ENCODE measurements at places on chromosomes 16 and 17. TPM values are rescaled to one million over a fixed set of nuclear protein-coding genes. Genes with fewer than 3 reads are reported as not detected.

- no peaks in the 10 kb centered on the region for H3K36me3 ChIP-seq
- H3K27me3 ChIP-seq = no peaks in the 10 kb centered on the region
- peak; percentile 15 for DNase-seq
Measured at GRCh38 chr16:82782715-82783251, 156.0 kb downstream of the CDH13 start.

- H3K27ac ChIP-seq = no peak overlapping the region
- DNase-seq = no peak
- no peaks in the 10 kb centered on the region for H3K36me3 ChIP-seq
- H3K4me1 ChIP-seq = peaks cover 9% of the 10 kb centered on the region
Measured at GRCh38 chr17:48719642-48720265, 2.6 kb downstream of the PRAC1 start.

GRCh38 chr17:16866436-16866835 is 105.5 kb downstream of the TNFRSF13B start:
- no peaks in the 10 kb centered on the region for H3K36me3 ChIP-seq
- H3K4me3 ChIP-seq = no peak overlapping the region
- no peak for DNase-seq

DNA sequence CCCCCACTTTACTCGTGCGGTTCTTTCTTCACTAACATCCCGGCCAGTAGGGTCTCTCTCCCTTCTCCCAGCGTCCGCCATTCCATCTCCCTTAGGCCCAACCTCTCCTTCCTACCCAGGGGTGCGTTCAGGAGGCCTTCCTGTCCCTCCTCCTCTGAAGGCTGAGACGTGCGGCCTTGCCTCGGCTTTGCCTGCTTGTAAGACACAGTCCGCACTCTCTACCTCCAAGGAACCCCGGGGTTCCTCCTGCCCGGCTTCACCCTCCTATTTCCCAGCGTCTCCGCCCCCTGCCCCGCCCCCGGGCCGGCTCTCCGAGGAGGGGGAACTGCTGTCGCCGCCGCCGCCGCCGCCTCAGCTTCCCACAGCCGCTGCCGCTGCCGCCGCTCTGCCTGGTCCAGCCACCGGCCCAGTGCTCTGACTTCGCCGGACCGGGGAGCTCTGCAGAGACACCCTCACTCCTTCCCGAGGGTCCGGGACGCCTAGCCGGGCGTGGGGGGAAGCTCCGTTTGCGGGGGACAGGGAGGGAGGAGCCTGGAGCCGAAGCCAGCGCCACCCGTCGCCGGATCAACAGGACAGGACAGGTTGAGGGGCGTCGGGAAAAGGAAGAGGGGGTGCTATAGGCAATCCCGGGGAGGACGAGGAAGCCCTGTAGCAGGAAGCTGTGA is 1.2 kb upstream of the FGF11 start:
- DNase-seq = peak; percentile 75
- H3K27me3 ChIP-seq = peaks cover 22% of the 10 kb centered on the region
- peaks cover 55% of the 10 kb centered on the region for H3K4me1 ChIP-seq
- H3K27ac ChIP-seq = no peak overlapping the region
- H3K36me3 ChIP-seq = no peaks in the 10 kb centered on the region

DNA sequence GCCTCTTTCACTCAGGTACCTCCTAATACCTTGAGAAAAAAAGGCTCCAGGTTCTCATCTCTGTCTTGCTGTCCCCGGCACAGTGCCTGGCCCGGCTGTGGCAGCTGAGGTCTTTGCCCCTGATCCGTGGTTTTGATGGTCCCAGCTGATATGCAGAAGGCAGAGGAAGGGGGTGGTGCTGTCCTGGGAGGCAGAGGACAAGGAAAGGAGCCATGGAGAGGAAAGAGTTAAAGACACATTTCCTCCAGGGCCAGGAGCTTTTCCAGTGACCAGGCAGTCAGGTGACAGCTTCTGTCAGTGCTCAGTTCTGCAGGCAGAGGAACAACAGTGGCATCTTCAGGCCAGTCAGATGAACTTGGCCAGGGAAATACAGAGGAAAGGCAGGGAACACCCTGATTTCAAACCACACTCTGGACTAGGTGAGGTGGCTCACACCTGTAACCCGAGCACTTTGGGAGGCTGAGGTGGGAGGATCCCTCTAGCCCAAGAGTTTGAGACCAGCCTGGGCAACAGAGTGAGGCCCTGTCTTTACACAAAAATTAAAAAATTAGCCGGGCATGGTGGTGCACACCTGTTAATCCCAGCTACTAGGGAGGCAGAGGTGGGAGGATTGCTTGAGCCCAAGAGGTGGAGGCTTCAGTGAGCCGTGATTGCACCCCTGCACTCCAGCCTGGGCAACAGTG is 3.3 kb upstream of the COG1 start:
- no peak overlapping the region for H3K27ac ChIP-seq
- no peak overlapping the region for H3K4me3 ChIP-seq
- no peaks in the 10 kb centered on the region for H3K4me1 ChIP-seq
- no peaks in the 10 kb centered on the region for H3K27me3 ChIP-seq
- H3K36me3 ChIP-seq = no peaks in the 10 kb centered on the region

DNA sequence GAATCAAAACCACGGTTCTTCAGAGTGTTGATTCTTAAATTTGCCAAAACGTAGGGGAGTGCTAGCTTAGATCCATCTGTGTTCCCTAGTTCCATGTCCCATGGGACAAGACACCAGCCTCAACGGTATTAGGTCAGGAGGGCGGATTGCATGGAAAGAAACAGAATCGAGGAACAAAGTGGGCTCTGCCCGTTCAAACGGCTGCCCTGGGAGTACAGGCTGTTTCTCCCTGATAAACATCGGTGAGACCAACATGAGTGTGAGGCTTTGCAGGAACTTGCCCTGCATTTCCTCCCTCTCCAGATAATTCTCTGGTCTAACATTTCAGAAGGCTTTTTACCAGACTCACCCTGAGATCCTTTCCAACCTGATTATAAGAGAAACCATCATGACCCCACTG is 82.2 kb downstream of the MRM3 start:
- H3K36me3 ChIP-seq = no peaks in the 10 kb centered on the region
- no peak for DNase-seq
- H3K4me3 ChIP-seq = no peak overlapping the region
- H3K4me1 ChIP-seq = peaks cover 8% of the 10 kb centered on the region
- H3K27ac ChIP-seq = no peak overlapping the region

CORO6 gene
- 50.7 TPM for polyA plus RNA-seq

- H3K27me3 ChIP-seq = no peaks in the 10 kb centered on the region
- no peak for DNase-seq
- H3K4me3 ChIP-seq = no peak overlapping the region
- no peaks in the 10 kb centered on the region for H3K4me1 ChIP-seq
- H3K27ac ChIP-seq = no peak overlapping the region
- no peaks in the 10 kb centered on the region for H3K36me3 ChIP-seq
Measured at GRCh38 chr17:57068222-57068658, 16.8 kb upstream of the AKAP1 start.

DNA sequence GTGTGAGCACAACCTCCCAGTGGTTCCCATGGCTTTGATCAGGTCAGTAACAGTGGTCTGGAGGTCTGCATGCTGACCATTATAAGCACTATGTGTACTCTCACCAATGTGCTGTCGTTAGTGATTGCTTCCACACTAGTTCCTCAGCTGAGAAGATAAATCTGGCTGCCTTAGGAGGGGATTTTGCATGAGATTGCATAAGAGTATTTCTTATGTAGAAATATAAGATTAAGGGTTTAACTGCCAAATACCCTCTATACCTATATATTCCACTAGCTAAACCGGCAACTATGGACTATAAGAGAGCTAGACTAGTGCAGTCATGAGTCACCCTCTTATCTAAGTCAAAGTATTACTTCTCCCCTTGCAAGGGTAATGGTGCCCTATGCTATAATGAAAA is 580.2 kb downstream of the CDH11 start:
- H3K27me3 ChIP-seq = no peaks in the 10 kb centered on the region
- no peaks in the 10 kb centered on the region for H3K4me1 ChIP-seq
- H3K4me3 ChIP-seq = no peak overlapping the region
- no peaks in the 10 kb centered on the region for H3K36me3 ChIP-seq
- H3K27ac ChIP-seq = no peak overlapping the region
- DNase-seq = no peak

DNA sequence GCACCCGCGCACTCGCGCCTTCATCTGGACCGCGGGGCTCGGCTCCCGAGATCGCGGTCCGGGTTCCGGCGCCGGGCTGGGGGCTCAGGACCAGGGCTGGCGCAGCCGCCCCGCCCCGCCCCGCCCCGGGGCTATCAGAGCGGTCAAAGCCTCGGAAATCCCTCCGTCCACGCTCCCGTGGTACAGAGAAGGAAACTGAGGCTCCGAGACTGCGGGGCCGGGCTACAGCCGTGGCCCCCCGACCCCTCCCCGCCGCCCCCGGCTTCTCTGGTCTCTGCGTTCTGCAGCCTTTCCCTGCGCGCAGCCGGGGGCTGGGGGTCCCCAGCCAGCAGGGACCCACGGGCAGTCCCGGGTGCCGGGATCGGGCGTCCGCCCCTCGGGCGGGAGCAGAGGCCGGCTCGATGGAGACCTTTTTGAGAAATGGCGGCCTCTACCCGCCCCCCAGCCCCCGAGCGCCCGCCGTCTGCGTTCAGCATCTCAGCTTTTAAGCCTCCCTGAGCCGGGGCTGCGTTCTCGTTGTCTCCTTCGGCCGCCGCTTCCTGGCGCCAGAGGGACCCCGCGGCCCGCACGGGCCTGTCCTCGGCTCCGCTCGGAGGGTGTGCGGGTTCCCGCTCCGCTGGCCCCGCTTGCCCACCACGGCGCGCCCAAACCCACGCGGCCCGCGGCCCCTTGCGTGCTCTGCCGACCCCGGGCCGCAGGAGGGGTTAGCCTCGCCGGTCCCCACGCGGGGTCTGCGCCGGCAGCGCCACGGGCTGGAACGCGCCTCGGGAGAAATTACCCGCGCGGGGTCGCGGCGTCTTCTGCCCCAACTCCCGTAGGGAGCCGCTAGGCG is 1.5 kb upstream of the NPTX1 start:
- peak overlapping the region; percentile 39 for H3K4me3 ChIP-seq
- no peak overlapping the region for H3K27ac ChIP-seq
- peaks cover 23% of the 10 kb centered on the region for H3K4me1 ChIP-seq
- H3K27me3 ChIP-seq = peaks cover 91% of the 10 kb centered on the region

CXCL16 gene
- 3.7 TPM for polyA plus RNA-seq

PHOSPHO1 gene
- 1.3 TPM for polyA plus RNA-seq

DNA sequence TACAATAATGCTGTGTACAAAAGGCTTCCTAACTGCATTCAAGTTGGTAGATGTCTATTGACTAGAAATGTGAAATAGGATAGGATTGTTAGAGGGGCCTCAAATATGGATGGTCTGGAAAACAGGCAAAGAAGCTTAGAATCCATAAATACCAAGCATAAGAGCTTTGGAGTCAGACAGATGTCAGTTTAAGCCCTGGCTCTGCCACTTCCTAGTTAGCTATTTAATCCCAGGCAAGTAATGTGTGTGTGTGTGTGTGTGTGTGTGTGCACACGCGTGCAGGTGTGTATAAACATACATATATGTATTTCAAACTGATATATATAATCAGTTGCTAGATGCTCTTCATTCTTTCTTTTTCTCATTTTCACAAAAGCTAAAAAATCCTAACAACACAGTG is 66.7 kb downstream of the MMD start:
- no peak overlapping the region for H3K4me3 ChIP-seq
- H3K4me1 ChIP-seq = no peaks in the 10 kb centered on the region
- DNase-seq = no peak
- no peaks in the 10 kb centered on the region for H3K36me3 ChIP-seq
- H3K27me3 ChIP-seq = no peaks in the 10 kb centered on the region

GRCh38 chr17:50348522-50349242 is 2.8 kb downstream of the XYLT2 start:
- H3K27me3 ChIP-seq = no peaks in the 10 kb centered on the region
- H3K36me3 ChIP-seq = peaks cover under 1% of the 10 kb centered on the region
- no peak overlapping the region for H3K27ac ChIP-seq
- H3K4me1 ChIP-seq = peaks cover 21% of the 10 kb centered on the region
- no peak overlapping the region for H3K4me3 ChIP-seq

SLC52A1 gene
- polyA plus RNA-seq = not detected

- no peaks in the 10 kb centered on the region for H3K4me1 ChIP-seq
- H3K27me3 ChIP-seq = no peaks in the 10 kb centered on the region
- no peaks in the 10 kb centered on the region for H3K36me3 ChIP-seq
Measured at GRCh38 chr16:80027007-80027965, 426.7 kb upstream of the MAF start.

- DNase-seq = no peak
- peaks cover 8% of the 10 kb centered on the region for H3K4me1 ChIP-seq
- H3K36me3 ChIP-seq = no peaks in the 10 kb centered on the region
- H3K4me3 ChIP-seq = no peak overlapping the region
Measured at GRCh38 chr16:46889245-46889941, 5.2 kb downstream of the GPT2 start.

GRCh38 chr17:40921026-40921425 is 16.4 kb downstream of the KRT23 start:
- peaks cover 14% of the 10 kb centered on the region for H3K4me1 ChIP-seq
- no peak overlapping the region for H3K4me3 ChIP-seq
- H3K36me3 ChIP-seq = no peaks in the 10 kb centered on the region

GRCh38 chr17:14712611-14713021 is 411.7 kb downstream of the HS3ST3B1 start:
- no peaks in the 10 kb centered on the region for H3K27me3 ChIP-seq
- H3K4me3 ChIP-seq = no peak overlapping the region
- H3K4me1 ChIP-seq = no peaks in the 10 kb centered on the region
- H3K27ac ChIP-seq = no peak overlapping the region

DNA sequence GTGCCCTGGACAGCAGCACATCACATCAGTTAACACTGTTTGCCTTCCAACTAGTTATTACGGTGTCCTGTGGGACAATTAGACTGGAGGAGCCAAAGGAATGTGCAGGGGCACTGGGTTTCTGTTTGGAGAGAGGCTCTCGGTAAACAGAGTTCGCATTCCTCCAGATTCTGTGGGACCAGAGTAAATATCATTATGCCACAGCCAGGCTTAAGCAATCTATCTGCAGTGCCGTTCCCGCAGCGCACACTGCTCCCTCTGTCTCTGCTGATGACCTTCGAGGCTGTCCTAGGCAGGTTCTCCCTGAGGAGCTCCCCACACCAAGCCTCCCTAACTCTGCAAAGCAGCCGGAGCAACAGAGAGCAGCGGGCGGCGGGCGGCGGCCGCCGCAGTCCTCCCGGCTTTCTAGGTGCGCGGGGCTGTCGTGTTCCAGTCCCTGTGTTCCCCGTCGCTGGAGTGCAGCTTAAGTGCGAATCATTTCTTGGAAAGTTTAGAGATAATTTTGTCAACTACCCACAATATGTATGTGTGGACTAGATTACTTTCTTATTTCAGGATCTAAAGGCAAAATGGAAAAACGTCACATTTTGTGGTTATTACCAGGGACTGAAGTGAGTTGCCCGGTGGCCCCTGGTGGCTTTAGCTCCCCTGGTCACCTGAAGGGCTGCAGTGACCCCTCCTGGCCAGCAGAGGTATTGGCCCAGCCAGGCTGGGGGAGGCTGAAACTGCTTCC is 43.3 kb downstream of the PGS1 start:
- H3K4me3 ChIP-seq = no peak overlapping the region
- H3K36me3 ChIP-seq = peaks cover 41% of the 10 kb centered on the region
- DNase-seq = peak; percentile 66
- no peaks in the 10 kb centered on the region for H3K27me3 ChIP-seq

Measured in heart left ventricle (tissue), 16 donors.